ENCODE measurements at places on chromosomes 4 and X.

DNA sequence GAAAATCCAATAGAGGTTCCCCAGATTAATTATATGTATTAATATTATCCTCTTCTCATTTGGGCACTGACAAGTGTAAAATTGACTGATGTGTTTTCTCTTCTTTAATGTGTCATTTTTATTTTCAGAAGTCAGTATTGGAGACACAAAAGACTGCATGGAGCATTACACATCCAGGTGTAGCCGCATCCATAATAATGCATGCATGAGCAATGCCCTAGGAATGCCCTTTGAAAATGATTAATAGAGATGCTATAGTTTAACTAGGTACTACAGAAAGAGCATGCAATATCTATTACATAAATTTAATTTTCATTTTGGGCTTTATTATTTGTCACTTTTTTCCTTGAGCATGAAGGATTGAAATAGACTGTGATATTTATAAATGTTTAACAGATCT, 509.9 kb downstream of the SPOCK3 start:
- no peak for DNase-seq

GRCh38 chr4:105170711-105171110, 24.0 kb downstream of the TET2 start:
- no peak for DNase-seq

- no peak for DNase-seq
These were observed 711.4 kb upstream of the GALNTL6 start for GRCh38 chr4:171101845-171102244.

GRCh38 chr4:153645183-153645582, 38.9 kb upstream of the TLR2 start:
- no peak for DNase-seq

- no peak for DNase-seq
These were observed 506.9 kb upstream of the PCDH10 start for GRCh38 chr4:132642016-132642817.

DNA sequence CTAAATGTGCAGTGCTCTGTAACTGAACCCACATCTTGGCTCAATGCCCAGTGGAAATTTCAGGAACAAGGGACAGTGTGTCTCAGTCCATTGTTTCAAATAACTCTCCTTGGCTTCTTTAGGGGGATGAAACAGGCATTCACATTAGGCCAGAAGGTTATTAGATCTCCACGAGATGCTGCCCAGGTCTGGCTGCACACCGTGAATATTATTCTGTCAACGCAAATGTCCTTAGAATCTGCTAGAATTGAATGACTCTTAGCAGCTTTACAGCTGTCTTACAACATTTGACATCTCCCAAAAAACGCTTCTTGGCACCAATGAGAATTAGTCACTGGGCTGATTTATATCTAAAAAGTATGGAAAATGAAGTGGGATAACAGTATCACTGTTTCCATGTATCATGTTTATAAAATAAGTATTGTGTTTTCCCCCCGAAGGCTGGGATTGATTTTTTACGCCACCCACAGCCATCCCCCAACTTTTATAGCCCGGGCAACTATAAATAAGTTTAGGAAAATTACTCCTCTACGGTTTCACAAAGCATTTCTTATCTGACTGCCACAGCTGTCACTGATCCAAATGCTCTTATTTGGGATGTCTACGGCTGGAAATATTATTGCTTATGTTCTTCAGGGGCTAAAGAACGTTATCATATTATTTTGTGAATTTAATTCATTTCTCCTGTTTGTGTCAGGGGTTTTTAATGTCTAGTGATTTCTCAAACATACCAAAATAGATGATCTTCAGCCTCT, 559.7 kb upstream of the FAT1 start:
- DNase-seq, result no peak

GRCh38 chrX:41001327-41001726, 83.9 kb upstream of the USP9X start:
- DNase-seq, result no peak

GRCh38 chr4:1354136-1354982, 7.4 kb downstream of the UVSSA start:
- no peak for DNase-seq

- no peak for DNase-seq
These were observed 57.8 kb upstream of the HCCS start for GRCh38 chrX:11053351-11053750.

DNA sequence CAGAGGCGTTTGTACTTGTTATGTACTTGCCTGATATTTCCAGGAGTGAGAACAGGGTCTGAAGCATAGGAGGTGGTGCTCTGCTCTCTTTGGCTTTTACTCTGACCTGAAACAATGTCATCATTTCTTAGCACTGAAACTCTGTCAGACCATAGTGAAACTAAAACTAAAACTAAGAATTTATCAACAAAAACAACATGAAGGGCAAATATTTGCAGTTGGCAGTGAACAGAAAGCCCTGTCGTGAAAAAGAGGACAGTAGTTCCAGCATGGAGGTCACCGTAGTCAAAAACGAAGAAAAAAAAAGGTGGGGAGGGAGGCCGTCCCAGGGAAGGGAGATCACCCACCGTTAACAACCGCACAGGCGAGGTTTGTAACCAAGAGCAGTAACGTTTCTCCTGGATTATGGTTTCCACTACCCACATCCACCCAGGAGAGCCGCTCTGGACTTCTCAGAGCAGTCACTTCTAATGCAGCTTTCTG, 97.5 kb downstream of the ANK2 start:
- DNase-seq, result no peak

DNA sequence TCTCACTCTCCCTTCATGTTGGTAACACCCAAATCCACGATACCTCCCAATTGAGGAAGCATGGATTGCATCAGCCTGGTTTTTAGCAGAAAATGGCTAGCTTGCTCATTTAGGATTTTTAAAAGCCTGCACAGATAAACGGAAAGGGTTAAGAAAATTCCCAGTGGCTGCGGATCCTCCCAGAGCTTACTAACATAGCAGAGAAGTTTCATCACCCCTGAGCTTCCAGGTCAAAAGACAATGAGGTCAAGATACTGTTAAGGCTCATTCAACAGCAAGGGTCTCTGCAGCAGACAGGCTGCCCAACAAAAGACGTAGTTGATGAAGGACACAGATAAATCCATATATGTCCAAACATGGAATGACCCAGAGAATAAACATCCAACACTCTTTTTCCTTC, 220.2 kb downstream of the ASMT start:
- DNase-seq, result no peak

DNA sequence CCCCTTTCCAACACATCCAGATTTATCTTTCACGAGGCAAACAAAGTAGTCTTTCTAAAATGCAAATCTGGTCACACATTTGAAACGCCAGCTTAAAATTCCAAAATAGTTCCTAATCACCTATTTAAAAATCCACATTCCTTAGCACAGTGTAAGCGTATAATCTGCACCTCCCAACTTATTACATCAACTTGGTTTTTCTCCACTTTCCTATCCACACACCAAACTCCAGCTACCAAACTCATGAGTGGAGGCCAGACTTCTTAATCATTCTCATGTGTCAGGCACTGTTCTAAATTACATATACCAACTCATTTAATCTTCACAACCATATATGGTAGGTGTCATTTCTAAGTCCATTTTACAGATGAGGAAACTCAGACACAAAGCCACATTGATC, 33.8 kb downstream of the ENOX2 start:
- no peak for DNase-seq

DNA sequence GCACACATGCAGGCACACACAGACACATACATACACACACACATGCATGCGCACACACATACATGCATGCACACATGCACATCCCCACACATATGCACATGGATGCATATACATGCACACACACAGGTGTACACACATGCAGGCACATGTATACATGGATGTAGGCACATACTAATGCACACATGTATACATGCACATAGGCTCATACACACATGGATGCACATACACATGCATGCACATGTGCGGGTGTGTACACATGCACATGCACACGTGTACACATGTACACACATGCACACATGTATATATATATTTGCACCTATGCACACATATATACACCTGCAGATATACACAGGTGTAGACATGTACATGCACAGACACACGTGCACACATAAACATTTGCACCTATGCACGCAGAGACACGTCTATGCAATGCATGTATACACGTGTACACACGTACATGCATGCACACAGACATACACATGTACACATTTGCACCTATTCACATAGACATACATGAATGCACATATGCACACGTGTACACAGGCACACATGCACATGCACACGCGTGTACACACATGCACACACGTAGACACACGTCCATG, 4.0 kb downstream of the PLCXD1 start:
- DNase-seq, result no peak

- no peak for DNase-seq
These were observed 16.1 kb downstream of the TNIP3 start for GRCh38 chr4:121148000-121148399.

DNA sequence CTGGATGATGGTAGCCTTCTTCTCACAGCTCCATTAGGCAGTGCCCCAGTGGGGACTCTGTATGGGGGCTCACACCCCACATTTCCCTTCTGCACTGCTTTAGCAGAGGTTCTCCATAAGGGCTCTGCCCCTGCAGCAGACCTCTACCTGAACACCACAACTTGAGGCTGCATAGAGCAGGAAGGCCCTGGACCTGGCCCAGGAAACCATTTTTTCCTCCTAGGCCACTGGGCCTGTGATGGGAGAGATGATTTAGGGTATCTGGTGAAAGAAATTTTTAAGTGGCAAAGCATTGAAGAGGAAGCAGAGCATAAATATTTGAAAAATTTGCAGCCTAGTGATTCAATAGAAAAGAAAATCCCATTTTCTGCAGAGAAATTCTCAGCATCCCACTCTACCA, 17.3 kb downstream of the F8A3 start:
- DNase-seq, result no peak

- no peak for DNase-seq
These were observed 168.2 kb downstream of the DCTD start for GRCh38 chr4:182748949-182749348.

DNA sequence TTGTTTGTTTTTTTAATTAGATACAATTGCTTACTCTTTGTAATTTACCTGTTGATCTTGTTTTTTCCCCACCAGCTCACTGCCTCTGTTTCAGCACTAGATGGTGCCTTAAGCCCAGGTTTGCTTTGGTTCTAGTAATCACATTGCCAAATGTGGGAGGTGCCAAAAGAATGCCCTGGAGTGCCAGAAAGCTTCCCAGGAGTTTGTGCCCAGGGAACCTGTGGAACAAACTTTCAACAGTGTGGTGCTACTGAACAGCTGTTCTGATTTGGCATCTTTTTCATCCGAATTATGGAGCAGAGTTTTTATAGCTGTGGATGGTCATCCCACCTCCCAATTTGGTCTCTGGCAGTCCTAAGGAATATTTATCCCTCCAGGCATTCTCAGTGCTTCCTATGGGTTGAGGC, 1000.7 kb downstream of the STIM2 start:
- DNase-seq, result no peak

DNA sequence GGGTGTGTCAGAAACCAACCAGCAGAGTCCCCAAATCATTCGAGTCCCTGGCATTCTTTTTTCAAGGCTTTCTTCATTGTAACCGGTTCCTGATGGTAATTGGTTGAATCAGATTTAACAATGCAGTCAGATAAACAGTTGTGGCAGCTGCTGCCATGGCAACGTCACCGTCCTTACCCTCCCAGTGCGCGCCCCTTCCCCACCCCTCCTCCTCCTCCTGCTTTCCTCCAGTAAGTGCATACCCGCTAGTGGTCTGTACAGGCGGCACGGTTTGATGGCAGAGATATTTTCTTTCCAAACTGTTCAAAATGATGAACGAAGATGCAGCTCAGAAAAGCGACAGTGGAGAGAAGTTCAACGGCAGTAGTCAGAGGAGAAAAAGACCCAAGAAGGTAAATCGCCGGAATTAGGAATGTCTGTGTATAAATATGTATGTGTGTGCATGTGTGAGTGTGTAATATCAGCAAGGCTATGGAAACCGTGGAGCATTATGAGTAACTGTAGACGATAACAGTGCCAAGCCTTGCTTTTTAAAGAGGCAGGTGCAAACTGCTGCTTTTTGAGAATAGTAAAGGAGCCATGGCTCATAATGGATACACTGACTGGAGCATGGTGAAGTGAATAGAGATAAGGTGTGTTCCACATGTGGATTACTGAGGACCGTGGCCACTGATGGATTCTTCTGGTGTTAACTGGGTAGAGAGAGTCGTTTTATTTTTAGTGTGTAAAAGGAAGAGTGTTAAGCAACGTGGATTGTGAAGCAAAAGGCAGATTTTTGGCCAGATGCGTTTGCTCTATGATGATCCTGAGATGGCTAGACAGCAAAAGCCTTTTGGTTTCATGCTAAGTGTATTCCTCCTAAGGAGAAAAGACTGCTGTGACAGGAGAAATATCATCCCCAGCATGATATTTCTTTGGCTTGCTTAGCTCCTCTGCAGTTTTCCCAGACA, at the start of gene ANK2:
Gene ANK2, plus strand, starts transcription at position 233 of the 950 bp plus-strand sequence. Its CDS starts 76 bp downstream, at position 309.
- no peak for DNase-seq

DNA sequence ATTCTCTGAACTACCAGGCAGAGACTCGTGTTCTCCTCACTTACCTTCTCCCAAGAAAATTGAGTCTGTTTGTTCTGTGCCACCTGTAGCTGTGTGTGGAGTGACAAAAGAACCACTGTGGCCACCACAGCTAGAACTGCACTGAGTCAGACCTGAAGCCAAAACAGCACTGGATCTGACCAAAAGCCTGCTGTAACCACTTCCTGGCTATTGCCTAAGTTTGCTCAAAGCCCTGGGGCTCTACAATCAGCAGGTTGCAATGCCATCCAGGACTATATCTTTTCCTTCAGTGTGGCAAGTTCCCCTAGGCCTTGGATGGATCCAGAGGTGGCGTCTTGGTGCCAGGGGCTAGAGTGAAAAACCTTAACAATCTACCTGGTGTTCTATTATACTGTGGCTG, 449.1 kb downstream of the FAM133A start:
- DNase-seq, result no peak

DNA sequence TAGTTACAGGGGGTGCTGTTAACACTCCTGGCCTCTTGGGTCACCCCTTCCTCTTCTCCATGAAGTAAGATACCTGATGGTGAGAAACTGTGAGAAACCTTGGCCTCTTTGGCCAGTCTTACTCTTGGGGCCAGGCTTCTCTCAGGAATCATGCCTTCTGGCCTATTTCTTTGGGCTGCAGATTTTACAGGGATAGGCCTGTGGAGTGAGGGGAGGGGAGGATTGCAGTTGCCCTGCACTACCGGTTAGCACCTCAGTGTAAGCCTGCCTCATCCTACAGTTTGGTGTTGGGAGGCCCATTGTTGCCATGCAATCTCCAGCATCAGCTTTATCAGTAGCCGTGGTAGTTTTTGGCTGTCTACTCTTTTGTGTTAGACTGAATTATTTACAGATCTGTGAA, 7.6 kb upstream of the PGRMC2 start:
- DNase-seq, result no peak

DNA sequence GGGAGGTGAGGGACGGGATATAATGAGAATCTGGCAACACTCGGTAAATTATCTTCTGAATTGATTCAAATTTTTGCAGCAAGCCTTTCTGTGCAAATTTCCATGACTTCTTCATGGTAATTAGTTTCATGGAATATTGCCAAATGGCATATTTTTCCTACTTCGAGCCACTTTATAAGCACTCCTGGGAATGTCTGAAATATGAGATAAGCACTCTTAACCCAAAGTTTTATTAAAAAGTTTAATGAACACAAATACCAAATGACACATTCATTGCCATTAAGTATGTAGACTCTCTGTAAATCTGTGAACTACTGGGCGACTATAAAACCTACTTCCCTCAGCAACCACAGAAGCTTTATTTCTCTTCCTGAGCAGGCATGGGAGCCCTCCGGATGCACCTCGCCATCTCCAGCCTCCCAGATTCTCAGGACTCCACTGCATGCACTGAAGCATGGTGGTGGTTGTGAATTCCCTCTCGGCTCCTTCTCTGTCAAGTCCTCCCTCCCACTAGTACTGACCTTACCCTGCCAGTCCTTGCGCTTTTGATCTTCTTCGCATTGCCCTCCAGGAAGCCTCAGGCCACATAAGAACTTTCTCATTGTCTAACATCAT, 154.4 kb upstream of the RPL34 start:
- no peak for DNase-seq

Measured in stimulated activated CD4-positive, alpha-beta T cell treated with anti-CD3 and anti-CD28 coated beads, Interleukin-12 subunit alpha, Interleukin-12 subunit beta, amount 100 ng/mL, for 4 hours (primary cell).